ENCODE measurements at places on chromosomes 4 and X. TPM values are rescaled to one million over a fixed set of nuclear protein-coding genes. Genes with fewer than 3 reads are reported as not detected.

- no peak for DNase-seq
- H3K27ac ChIP-seq, result peak overlapping the region; percentile 31
- H3K4me3 ChIP-seq, result peak overlapping the region; percentile 72
- H3K36me3 ChIP-seq, result no peaks in the 10 kb centered on the region
- H3K27me3 ChIP-seq, result no peaks in the 10 kb centered on the region
Measured at GRCh38 chrX:66728818-66729271, 90.0 kb upstream of the EDA2R start.

DNA sequence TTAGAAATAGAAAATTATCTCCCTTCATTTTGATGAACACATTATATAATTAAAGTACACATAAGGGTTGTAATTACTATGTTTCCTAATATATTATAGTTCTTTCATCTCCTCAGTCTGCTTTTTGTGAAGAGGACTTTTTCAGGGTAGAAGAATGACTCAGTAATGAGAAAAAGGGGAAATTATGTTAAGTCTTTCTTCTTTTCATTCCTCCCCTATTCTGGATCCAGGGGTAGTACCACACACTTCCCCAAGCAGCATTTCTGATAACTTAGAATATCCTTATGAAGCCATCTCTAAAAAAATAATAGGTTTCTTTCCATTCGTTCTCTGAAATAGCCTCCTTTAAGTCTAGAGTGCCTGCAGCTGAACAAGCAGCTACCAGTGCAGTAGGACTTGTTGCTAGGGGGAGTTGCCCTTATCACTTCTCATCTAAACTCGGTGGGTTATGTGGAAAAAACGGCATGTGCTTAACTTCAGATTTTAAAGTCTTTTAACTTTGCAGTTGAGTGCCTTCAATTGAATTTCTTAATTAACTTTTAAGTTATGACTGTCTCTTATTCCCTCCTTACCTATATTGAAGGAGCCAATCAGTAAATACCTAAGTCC is 184.8 kb downstream of the ARHGAP24 start:
- no peak overlapping the region for H3K4me3 ChIP-seq
- no peak overlapping the region for H3K27ac ChIP-seq
- H3K27me3 ChIP-seq, result no peaks in the 10 kb centered on the region
- no peak for DNase-seq

GRCh38 chrX:68665502-68665901 is 18.0 kb downstream of the STARD8 start:
- no peak overlapping the region for H3K27ac ChIP-seq
- H3K36me3 ChIP-seq, result no peaks in the 10 kb centered on the region
- H3K4me1 ChIP-seq, result no peaks in the 10 kb centered on the region
- H3K4me3 ChIP-seq, result no peak overlapping the region
- H3K27me3 ChIP-seq, result peaks cover 11% of the 10 kb centered on the region

DNA sequence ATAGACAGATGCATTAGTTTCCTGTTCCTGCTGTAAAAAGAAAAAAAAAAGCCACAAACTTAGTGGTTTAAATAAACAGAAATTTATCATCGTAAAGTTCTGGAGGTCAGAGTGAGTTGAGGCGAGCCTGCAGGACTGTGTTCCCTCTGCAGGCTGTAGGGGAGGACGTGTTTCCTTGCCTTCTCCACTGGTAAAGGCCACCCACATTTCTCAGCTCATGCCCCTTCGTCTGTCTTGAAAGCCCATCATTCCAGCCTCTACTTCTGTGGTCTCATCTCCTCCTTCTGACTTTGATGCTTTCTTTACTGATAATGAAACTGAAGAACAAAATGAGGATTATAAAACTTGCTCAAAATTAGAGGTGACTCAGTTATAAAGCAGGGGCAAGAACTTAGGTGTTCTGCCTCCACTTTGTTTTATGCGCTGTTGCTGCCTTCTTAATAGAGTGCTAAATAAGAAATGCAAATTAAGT is 143.0 kb downstream of the STIM2 start:
- H3K4me3 ChIP-seq, result no peak overlapping the region
- H3K27me3 ChIP-seq, result no peaks in the 10 kb centered on the region
- peaks cover 1% of the 10 kb centered on the region for H3K36me3 ChIP-seq
- peaks cover 11% of the 10 kb centered on the region for H3K4me1 ChIP-seq

- H3K27me3 ChIP-seq, result no peaks in the 10 kb centered on the region
- no peak for DNase-seq
- H3K27ac ChIP-seq, result peak overlapping the region; percentile 50
- peak overlapping the region; percentile 32 for H3K4me3 ChIP-seq
Measured at GRCh38 chr4:184812651-184813181, 13.1 kb downstream of the ACSL1 start.

DNA sequence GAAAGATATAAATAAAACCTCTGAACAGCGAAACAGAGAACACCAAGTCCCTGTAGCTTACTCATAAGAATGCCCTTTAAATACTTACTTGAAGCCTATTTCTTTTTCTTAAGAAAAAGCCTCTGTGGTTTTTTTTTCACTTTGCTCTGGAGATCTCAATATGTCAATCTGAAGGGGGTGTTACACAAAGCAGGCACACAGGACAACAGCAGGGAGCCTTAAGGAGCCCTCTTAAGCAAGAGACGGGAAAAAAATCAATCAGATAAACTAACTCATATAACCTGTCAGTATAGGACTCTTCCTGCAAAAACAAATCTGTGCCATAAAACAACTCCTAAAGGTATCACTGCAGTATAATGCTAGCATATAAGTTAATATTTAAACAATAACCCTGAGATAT is 611.1 kb upstream of the ATOH1 start:
- no peaks in the 10 kb centered on the region for H3K27me3 ChIP-seq
- DNase-seq, result no peak
- no peak overlapping the region for H3K4me3 ChIP-seq
- H3K27ac ChIP-seq, result no peak overlapping the region

DNA sequence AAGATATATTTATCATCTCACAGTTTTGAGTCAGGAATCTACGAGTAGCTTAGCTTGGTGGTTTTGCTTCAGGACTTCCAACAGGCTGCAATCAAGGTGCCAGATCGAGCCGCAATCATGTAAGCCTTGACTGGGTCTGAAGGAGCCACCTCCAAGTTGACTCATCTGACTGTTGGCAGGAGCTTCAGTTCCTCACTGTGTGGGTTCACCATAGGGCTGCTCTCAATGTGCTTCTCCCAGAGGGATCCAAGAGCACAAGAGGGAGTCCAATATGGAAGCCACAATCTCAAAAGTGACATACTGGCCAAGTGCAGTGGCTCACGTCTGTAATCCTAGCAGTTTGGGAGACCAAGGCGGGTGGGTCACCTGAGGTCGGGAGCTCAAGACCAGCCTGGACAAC is 26.5 kb downstream of the DCHS2 start:
- H3K27me3 ChIP-seq, result no peaks in the 10 kb centered on the region
- no peak overlapping the region for H3K4me3 ChIP-seq
- no peaks in the 10 kb centered on the region for H3K36me3 ChIP-seq
- peak; percentile 38 for DNase-seq

- H3K27ac ChIP-seq, result no peak overlapping the region
- peaks cover 11% of the 10 kb centered on the region for H3K4me1 ChIP-seq
- no peaks in the 10 kb centered on the region for H3K27me3 ChIP-seq
- no peak for DNase-seq
Measured at GRCh38 chr4:151961456-151961855, 200.6 kb upstream of the GATB start.

GRCh38 chr4:129908117-129908516 is 812.2 kb downstream of the C4orf33 start:
- no peak overlapping the region for H3K4me3 ChIP-seq
- no peak for DNase-seq
- no peak overlapping the region for H3K27ac ChIP-seq
- no peaks in the 10 kb centered on the region for H3K27me3 ChIP-seq
- no peaks in the 10 kb centered on the region for H3K36me3 ChIP-seq

DNA sequence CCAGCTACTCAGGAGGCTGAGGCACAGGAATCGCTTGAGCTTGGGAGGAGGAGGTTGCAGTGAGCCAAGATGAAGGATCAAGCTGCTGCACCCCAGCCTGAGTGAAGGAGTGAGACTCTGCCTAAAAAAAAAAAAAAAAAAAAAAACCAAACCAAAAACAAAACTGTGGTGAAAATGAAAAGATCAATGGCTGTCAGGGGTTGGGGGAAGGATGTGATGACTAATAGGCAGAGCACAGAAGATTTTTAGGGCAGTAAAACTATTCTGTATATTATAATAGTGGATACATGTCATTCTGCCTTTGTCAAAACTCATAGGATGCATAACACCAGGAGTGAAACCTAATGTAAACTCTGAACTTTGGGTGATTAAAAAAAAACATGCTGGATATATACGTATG is 69.9 kb upstream of the ELOVL6 start:
- H3K27ac ChIP-seq, result no peak overlapping the region
- H3K27me3 ChIP-seq, result no peaks in the 10 kb centered on the region
- DNase-seq, result no peak
- no peak overlapping the region for H3K4me3 ChIP-seq
- H3K36me3 ChIP-seq, result no peaks in the 10 kb centered on the region

GRCh38 chr4:56320293-56320692 is 67.0 kb downstream of the AASDH start:
- H3K27me3 ChIP-seq, result no peaks in the 10 kb centered on the region
- no peak overlapping the region for H3K27ac ChIP-seq
- no peaks in the 10 kb centered on the region for H3K4me1 ChIP-seq

DNA sequence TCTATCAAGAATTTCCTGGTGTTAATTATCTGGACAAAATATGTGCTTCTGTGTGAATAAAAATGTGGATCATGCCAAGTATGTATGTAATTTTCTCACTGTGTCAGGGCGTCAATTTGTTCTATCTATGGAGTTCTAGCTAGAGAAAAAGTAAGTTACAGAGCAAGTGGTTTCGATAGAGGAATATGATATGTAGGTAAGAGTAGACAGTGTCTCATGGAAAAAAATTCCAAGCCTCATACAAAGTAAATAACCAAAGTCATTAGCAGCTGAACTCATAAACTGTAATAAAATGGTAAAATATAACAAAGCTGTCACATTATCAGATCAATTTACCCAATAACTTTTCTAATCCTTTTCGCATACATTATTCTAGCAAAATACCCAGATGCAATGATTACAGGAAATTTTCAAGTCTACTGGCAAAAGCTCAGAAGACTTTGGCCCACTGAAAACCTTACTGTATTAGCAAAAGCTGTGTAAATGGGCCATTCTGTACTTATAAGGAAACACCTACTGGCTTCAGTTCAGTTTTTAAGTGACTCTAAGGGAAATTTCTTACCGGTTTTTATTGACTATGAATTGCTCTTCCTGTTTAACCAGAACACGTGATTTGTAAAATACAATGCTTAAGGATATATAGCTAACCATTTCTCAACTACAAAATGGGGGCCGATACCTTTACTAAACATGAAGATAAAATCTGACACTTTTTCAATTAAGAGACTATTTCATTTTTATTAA is 121.0 kb upstream of the ARSJ start:
- no peaks in the 10 kb centered on the region for H3K27me3 ChIP-seq
- DNase-seq, result no peak
- H3K36me3 ChIP-seq, result no peaks in the 10 kb centered on the region
- peaks cover 6% of the 10 kb centered on the region for H3K4me1 ChIP-seq

DNA sequence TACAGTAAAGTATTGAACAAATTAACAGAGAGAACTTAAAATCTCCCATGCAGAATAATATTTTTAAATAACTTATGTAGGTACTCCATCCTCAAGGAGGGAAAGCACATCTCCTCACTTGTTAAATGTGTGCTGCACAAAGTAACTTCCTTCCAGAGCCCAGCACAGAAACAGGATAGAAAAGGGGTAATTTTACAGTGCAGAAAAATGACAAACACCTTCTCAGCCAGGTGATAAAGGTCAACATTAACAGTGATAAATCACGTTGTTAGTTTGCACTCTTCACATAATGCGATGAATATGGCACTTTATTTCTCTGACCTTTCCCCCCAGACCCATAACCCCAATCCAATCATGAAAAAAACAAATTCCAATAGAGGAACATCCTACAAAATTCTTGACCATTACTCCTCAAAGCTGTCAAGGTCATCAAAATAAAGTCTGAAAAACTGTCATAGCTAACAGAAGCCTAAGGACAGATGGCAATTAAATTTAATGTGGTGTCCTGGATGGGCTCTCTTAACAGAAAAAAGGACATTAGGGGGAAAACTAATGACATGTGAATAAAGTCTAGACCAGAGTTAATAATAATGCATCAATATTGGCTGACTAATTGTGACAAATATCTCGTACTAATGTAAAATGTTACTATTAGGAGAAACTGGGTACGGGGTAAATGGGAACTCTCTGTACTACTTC is 547.4 kb upstream of the AGA start:
- no peaks in the 10 kb centered on the region for H3K36me3 ChIP-seq
- DNase-seq, result no peak
- no peak overlapping the region for H3K27ac ChIP-seq

Gene SORBS2
- 0.55 TPM for polyA plus RNA-seq

Gene MXRA5
- polyA plus RNA-seq, result 7.0 TPM

Gene CTSO
- polyA plus RNA-seq, result 3.0 TPM

Gene SMIM10L2A
- polyA plus RNA-seq, result 1.3 TPM

Gene FATE1
- not detected for polyA plus RNA-seq
